ENCODE measurements at places on chromosomes 3 and 15.

DNA sequence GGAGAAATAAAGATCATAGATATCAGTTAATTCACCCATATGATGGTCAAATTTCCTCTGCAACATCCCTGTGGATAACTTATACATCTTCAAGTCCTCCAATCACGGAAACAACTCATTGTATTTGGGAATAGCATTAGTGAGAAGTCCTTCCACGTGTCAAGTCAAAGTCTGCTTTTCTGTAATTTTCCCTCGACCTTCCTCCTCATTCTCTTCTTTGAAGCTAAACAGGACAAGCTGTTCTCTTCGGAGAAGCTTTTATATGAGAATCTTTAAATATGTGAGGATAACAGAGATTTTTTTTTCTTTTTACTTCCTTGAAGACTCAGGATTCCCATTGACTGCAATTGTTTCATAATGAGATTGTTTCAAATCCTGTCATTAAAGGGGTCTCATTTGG, 230.4 kb downstream of the ZPLD1 start:
- H3K4me1 ChIP-seq, result no peaks in the 10 kb centered on the region
- no peak overlapping the region for H3K4me3 ChIP-seq
- no peak overlapping the region for H3K27ac ChIP-seq

- no peak for DNase-seq
- no peak overlapping the region for H3K27ac ChIP-seq
- H3K4me1 ChIP-seq, result peaks cover 10% of the 10 kb centered on the region
- H3K27me3 ChIP-seq, result no peaks in the 10 kb centered on the region
- H3K4me3 ChIP-seq, result no peak overlapping the region
- no peaks in the 10 kb centered on the region for H3K36me3 ChIP-seq
Observed at GRCh38 chr3:72309661-72310418, 524.9 kb upstream of the PROK2 start.

GRCh38 chr3:49244581-49245205, 32.3 kb downstream of the C3orf62 start:
- H3K27me3 ChIP-seq, result no peaks in the 10 kb centered on the region
- no peak for DNase-seq
- no peak overlapping the region for H3K27ac ChIP-seq
- H3K36me3 ChIP-seq, result peaks cover 4% of the 10 kb centered on the region
- no peaks in the 10 kb centered on the region for H3K4me1 ChIP-seq
- H3K4me3 ChIP-seq, result no peak overlapping the region

DNA sequence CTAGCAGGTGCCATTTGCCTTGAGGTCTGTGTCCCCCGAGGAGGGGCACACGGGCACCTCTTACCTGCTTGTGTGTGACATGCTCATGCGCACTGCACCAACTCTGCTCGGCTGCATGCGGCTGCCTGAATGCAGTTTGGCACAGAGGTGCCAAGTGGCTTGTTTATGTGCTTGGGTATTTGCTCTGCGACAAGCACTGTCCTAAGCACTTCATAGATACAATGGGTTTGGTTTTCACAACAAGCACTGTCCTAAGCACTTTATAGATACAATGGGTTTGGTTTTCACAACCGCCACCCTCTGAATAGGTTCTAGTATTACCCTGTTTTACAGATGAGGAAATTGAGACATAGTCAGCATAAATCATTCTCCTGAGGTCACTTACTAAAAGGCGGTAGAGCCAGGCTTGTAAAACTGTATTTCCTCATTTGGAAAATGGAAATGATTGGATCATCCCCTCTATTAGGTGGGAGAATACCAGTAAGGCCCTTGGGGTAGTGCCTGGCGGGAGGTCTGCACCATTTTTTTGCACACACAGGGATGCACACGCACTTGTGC, 487 bp downstream of the ITIH4 start:
- no peaks in the 10 kb centered on the region for H3K27me3 ChIP-seq
- H3K4me3 ChIP-seq, result peak overlapping the region; percentile 58
- peak overlapping the region; percentile 92 for H3K27ac ChIP-seq
- H3K36me3 ChIP-seq, result peaks cover 18% of the 10 kb centered on the region
- DNase-seq, result no peak

DNA sequence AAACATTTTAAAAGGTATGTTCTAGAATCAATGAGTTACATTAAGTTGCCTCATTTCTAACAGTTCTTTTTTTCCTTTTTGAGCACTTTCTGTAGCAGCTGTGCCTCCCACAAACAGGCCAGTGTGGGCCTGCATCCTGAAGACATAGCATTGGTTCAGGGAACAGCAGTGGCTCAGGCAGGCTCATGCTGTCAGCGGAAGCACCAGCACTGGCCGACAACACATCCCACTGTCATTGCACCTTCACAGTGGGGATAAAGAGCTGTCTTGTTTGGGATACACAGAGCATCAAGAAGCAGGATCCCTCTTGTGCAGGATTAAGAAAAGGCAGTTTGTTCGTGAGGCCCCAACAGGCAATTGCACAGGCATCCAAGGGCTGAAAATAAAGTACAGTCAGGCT, 123.3 kb downstream of the MOBP start:
- no peak overlapping the region for H3K27ac ChIP-seq
- H3K4me1 ChIP-seq, result no peaks in the 10 kb centered on the region
- no peak overlapping the region for H3K4me3 ChIP-seq
- H3K27me3 ChIP-seq, result no peaks in the 10 kb centered on the region
- H3K36me3 ChIP-seq, result no peaks in the 10 kb centered on the region

GRCh38 chr3:190608850-190609589, 95.1 kb downstream of the IL1RAP start:
- peaks cover 12% of the 10 kb centered on the region for H3K36me3 ChIP-seq
- no peak for DNase-seq
- no peaks in the 10 kb centered on the region for H3K27me3 ChIP-seq
- H3K4me1 ChIP-seq, result no peaks in the 10 kb centered on the region

GRCh38 chr15:51755790-51756189, 4.4 kb downstream of the TMOD2 start:
- no peaks in the 10 kb centered on the region for H3K36me3 ChIP-seq
- DNase-seq, result no peak
- H3K4me3 ChIP-seq, result no peak overlapping the region
- H3K4me1 ChIP-seq, result no peaks in the 10 kb centered on the region

GRCh38 chr3:97763586-97764406, 762 bp upstream of the ARL6 start:
- peak overlapping the region; percentile 71 for H3K4me3 ChIP-seq
- H3K27ac ChIP-seq, result peak overlapping the region; percentile 70
- peaks cover 13% of the 10 kb centered on the region for H3K4me1 ChIP-seq
- H3K27me3 ChIP-seq, result no peaks in the 10 kb centered on the region
- no peak for DNase-seq
- H3K36me3 ChIP-seq, result no peaks in the 10 kb centered on the region

- H3K27ac ChIP-seq, result no peak overlapping the region
- H3K4me3 ChIP-seq, result no peak overlapping the region
- H3K36me3 ChIP-seq, result no peaks in the 10 kb centered on the region
- H3K4me1 ChIP-seq, result peaks cover under 1% of the 10 kb centered on the region
- DNase-seq, result peak; percentile 43
Observed at GRCh38 chr3:141308588-141309218, 59.6 kb upstream of the ZBTB38 start.

DNA sequence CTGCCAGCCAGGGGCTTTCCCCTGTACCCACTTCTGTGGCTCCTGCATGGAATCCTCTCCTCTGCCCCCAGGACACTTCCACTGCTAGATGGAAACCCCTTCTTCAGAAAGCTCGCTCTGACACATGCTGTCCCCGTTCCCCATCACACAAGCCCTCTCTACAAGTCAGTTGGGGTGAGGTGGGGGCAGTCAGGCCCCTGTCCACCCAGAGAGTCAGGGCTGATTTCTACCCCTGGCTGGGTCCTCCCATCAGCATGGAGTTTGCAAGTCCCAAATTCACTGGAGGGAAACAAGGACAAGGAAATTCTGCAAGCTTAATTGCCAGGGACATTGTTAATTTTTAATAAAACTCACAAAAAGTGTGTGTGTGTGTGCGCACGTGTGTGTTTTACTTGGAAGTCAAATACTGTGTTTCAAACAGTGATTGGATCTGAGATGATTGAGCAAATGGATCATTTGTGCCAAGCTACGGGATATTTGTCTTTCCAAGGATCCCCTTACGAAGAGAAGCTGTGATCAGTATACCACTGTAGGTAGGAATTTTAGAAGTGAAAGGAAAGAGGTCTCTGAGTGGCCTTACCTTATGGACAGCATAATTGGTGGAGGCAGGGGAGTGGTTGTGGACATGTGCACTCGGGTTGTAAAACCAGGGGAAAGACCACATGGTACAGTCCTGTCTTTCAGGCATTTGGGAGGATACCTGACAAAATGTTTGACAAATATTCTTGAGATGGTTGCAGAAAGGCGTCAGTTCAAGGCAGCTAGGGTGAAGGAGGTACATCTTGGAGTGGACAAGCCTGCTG, 1.5 kb upstream of the AMOTL2 start:
- peak overlapping the region; percentile 99 for H3K27ac ChIP-seq
- no peak overlapping the region for H3K4me3 ChIP-seq
- peak; percentile 25 for DNase-seq
- H3K4me1 ChIP-seq, result peaks cover 31% of the 10 kb centered on the region
- no peaks in the 10 kb centered on the region for H3K27me3 ChIP-seq

GRCh38 chr3:180940826-180941225, 28.4 kb downstream of the FXR1 start:
- H3K4me1 ChIP-seq, result no peaks in the 10 kb centered on the region
- no peak for DNase-seq
- peaks cover 19% of the 10 kb centered on the region for H3K36me3 ChIP-seq
- no peak overlapping the region for H3K4me3 ChIP-seq

GRCh38 chr15:48373821-48374451, 42.7 kb downstream of the DUT start:
- no peak overlapping the region for H3K4me3 ChIP-seq
- H3K4me1 ChIP-seq, result no peaks in the 10 kb centered on the region
- H3K27me3 ChIP-seq, result no peaks in the 10 kb centered on the region
- no peaks in the 10 kb centered on the region for H3K36me3 ChIP-seq
- no peak for DNase-seq
- no peak overlapping the region for H3K27ac ChIP-seq

- DNase-seq, result no peak
- H3K4me1 ChIP-seq, result no peaks in the 10 kb centered on the region
- H3K27me3 ChIP-seq, result no peaks in the 10 kb centered on the region
- H3K36me3 ChIP-seq, result no peaks in the 10 kb centered on the region
Observed at GRCh38 chr3:151203051-151203420, at the start of gene GPR171. Gene GPR171, minus strand, starts transcription at chr3:151203216. Its CDS starts 3,830 bp downstream, at chr3:151199386.

DNA sequence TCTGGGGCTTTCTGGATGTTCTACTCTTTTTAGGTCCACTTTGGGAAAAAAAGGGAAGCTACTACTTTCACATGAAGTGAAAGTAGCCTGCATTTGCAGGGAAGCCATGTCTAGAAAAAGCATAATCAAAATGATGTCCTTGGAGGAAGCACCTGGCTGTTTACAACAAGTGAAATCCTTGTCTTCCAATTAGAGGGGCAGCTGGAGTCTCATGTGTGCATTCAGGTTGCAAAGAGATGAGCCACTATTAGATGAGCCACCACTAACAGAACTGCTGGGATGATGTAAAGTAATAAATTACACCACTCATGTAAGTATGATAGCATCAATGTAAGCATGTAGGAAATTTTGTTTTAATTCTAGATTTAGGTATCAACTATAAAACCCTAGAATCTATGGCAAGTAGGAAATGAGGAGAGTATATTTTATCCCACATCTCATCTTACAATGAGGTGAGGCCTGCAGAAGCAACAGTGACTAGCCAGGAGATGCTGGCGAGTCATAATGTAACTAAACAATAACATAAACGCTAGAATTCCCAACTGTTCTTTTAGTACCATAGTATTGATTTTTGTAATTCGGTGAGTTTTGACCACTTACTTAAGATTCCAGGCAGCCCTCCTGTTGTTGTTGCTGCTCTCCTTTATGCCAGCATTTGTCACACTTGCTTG, 75.9 kb downstream of the TMEM108 start:
- no peak for DNase-seq
- no peak overlapping the region for H3K27ac ChIP-seq
- H3K27me3 ChIP-seq, result no peaks in the 10 kb centered on the region
- H3K4me1 ChIP-seq, result no peaks in the 10 kb centered on the region

DNA sequence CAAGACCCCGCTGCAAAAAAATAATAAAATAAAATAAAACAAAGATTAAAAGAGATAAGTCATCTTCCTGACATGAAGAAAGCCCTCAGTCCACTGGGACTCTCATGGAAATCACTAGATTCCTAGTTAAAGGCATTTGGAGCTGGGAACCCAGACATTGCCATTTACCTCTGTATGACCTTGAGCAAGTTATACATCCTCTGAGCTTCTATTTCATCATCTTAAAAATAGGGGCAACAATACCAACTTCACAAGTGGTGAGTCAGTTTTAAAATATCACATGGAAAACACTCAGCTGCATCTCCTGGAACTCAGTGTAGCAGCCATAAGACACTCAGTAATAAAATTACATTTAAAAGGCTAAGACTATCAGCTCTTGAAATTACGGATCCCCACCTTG, 334.8 kb downstream of the ERC2 start:
- no peak overlapping the region for H3K27ac ChIP-seq
- H3K4me3 ChIP-seq, result no peak overlapping the region
- no peaks in the 10 kb centered on the region for H3K36me3 ChIP-seq
- H3K4me1 ChIP-seq, result peaks cover 34% of the 10 kb centered on the region

DNA sequence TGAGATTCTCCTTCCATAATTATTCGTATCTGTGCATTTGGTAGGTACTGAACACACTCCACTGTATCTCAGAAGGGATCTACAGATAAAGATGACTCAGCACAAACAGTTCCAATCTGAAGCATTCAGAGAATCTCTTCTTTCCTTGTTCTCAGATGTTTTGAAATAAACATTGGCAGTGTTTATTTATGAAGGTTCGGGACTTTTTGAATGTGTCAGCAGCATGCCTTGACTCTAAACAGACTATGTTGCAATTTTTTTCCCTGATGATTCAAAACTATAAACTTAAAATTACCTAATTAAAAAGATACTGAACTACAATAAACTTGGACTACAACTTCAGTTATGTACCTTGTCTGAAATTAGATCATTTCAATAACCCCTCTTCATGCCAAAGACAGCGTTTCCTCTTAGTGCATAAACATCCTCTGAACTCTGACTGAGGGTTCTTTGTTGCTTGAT, 612.9 kb upstream of the TBL1XR1 start:
- DNase-seq, result no peak
- H3K27ac ChIP-seq, result no peak overlapping the region
- peaks cover 43% of the 10 kb centered on the region for H3K4me1 ChIP-seq
- no peaks in the 10 kb centered on the region for H3K27me3 ChIP-seq
- H3K36me3 ChIP-seq, result no peaks in the 10 kb centered on the region

DNA sequence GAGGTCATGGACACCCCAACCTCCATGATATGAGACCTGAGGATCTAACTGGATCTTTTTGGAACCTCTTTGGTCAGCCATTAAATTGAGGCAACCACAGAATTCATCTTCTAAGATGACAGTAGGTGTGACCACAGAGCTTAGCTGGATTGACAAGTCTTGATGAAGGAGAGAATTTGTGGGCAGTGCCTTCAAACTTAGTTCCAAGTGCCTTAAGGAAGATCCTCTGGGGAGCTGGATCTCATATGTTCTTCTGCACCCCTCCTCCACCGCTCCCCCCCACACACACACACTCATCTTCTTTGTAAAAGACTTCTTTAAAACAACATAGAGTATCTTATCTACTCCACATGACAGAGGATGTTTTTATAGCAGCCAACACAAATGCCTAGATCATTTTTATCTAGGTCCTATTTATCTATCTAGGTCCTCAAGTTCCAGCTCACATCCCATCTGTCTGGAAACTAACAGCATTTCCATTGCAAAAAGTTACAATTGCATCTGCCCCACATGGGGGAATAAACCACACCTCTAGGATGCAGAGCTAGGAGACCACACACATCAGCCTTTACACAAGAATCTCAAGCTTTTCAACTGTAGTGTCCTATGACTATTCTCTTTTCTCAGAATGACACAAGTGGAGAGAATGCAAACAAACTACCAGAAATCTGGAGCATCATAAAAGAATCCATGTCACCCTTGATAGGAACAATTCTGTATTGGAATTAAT, 37.4 kb downstream of the WWTR1 start:
- no peak for DNase-seq
- no peaks in the 10 kb centered on the region for H3K27me3 ChIP-seq
- peaks cover 93% of the 10 kb centered on the region for H3K4me1 ChIP-seq
- no peaks in the 10 kb centered on the region for H3K36me3 ChIP-seq
- no peak overlapping the region for H3K4me3 ChIP-seq

Measured in tibial artery (tissue), 4 donors.